ENCODE measurements at places on chromosomes 7 and 10.

- DNase-seq, result no peak
Measured at GRCh38 chr7:24609570-24609969, 36.3 kb downstream of the PALS2 start.

DNA sequence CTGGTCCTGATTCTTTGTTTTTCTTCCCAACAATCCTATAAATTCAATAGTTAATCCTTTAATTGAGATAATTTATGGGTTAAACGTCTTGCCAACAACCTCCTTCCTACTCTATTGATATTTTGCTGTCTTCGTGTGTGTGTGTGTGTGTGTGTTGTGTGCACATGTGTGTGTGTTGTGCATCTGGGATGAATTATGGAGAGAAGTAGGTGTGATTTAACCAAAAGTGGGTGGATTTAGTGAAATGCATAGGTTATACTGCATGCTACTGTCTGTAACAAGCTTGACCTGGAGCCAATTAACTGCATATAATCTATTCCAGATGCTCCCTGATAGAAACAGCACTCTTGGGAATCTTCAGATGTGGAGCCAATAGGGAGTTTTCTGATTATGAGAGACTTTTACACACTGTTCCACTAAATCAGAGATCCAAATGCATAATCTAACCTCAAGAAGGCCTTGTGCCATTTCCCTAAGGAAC is 61.2 kb downstream of the SEMA3D start:
- no peak for DNase-seq

GRCh38 chr10:10777723-10778122 is 239.9 kb upstream of the CELF2 start:
- DNase-seq, result no peak

DNA sequence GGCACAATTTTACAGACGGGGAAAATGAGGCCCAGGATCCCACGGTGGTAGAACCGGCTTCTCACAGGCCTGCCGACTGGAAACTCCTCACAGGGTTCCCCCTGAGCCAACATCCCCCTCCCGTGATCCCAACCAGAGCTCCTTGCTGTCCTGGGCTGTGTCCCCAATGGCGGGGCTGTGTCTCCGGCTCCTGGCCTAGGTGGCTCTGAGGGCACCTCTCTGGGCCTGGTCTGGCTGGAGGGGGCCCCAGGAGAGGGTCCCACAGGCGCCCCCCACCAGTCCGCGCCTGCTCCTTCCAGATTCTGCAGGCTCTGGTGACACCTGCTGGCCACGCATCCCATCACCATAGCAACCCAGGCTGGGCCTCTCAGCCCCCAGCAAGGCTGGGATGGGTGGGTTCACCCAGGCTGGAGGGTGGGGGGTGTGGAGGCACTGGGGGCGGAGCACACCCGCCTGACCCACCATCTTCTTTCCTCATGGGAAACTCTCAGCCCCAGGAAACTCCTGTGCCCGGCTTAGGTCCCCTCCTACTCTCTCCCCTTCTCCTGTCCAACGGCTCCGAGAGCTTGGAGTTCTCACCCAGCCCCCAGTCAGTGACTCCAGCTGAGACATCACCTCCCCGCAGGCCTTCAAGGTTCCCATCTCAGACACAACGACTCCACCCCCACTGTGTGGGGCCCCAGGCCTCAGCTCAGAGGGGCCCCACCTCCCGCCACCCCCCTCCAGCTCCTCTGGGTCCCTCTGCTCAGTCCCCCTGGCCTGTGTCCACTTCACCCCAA is 27.1 kb upstream of the TNRC18 start:
- no peak for DNase-seq

DNA sequence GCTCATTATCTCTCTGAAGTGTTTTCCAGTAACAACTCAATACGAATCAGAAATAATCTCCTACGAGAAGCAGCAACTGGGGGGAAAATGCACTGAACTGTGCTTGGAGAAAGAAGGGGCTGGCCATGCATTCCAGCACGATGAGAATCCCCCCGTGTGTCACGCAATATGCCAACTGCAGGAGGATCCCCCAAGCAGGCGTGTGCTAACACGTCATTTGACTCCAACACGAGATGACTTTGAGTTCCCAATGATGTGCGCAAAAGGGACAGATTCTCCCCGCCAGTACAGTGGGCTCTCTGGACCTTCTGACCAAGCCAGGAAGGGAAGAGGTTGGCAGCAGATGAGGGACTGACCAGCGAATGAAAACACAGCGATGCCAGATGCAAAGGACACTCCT is 105.5 kb downstream of the KCNMA1 start:
- DNase-seq, result no peak

DNA sequence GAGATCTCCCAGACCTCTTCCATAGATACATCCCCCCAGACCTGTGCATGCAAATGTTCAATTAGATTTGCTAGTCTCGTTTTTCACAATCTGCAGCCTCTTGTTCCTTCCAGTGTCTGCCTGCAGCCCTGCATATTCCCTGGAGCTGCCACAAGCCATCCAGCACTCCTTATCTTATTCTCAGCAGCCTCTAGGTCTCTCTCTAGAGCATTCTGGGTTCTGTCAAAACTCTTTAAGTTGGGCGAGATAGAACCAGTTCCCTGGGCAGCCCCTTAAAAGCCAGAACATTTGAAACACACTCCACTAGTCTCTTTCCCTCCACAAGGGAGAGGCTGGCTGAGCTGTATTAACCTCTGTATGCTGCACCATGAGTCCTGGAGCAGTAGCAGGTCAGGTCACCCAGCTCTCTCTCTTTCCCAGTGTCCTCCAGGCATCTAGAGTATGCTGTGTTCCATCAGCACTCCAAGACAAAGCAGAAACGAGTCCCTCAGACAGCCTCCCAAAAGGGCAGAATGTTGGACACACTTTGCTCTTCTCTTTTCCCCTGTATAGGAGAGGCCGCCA is 20.6 kb upstream of the MCM10 start:
- DNase-seq, result no peak

DNA sequence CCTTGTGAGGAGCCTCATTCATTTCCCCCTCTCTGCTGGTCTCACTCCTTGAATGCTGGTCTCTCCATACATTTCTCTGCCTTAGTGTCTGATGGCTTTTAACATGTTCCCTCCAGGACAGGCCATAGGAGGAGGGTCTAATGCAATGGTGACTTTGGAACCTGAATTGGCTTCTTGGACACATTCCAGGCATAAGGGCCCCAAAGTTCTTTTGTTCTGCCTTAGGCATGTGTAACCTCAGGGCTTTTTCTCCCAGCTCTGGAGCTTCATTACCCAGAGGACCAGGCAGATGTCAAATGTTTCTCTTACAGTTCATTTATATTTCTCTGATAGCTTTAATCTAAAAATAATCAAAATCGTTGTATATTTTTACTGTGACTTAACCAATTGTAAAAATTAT is 162.6 kb downstream of the SDK1 start:
- no peak for DNase-seq

- no peak for DNase-seq
Measured at GRCh38 chr10:33183655-33184054, 150.8 kb downstream of the NRP1 start.

DNA sequence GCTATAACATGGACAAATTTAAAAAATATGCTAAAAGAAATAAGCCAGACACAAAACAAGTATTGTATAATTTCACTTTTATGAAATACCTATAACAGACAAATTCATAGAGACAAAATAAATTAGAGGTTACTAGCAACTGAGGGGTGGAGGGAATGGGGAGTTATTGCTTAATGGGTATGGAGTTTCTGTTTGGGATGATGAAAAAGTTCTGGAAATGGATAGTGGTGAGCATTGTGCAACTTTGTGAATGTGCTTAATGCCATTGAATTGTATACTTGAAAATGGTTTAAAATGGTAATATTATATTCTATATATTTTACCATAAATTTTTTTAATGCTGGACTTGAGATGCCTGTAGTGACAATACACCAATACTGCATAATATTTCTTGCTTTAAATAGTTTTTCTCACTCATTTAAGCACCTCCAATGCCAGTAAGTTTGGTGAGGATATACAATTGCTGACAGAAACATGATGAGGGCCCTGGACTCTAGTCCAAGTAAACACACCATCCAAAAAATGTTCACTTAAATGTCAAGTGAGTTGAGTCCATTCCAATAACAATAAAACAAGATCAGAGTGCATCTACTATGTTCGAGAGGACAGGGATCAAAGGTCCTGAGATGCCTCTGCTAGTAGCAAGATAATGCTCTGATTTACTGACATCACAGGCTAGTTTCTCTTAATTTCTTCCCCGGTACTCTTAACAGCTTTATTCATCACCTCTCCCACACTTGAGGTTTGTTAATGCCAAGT is 71.9 kb downstream of the NT5C2 start:
- no peak for DNase-seq

DNA sequence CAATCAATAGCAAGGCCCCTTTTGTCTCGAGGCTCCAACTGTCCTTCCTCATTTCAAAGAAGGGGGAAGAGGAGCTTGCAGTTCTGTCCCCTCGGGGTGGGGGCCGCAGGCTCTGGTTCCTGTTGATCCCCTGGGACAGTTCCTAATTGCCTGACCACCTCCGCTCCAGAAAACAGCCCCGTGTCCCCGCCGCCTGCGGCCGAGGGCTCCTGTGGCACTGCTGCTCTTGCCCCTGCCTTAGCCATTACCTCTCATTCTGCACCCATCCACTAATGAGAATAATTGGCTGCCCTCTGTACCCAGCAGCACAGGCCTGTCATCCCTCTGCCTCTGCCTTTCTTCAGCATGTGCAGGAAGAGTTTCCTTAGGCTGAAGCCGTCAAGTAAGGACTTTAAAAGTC is 668.3 kb upstream of the FOXK1 start:
- no peak for DNase-seq

- no peak for DNase-seq
Measured at GRCh38 chr10:129792864-129793263, 171.2 kb downstream of the EBF3 start.

Data from NCI-H1417 treated with DMSO at 0.1 percent for 48 hours (cell line).